ENCODE measurements at places on chromosomes 7 and 10.

DNA sequence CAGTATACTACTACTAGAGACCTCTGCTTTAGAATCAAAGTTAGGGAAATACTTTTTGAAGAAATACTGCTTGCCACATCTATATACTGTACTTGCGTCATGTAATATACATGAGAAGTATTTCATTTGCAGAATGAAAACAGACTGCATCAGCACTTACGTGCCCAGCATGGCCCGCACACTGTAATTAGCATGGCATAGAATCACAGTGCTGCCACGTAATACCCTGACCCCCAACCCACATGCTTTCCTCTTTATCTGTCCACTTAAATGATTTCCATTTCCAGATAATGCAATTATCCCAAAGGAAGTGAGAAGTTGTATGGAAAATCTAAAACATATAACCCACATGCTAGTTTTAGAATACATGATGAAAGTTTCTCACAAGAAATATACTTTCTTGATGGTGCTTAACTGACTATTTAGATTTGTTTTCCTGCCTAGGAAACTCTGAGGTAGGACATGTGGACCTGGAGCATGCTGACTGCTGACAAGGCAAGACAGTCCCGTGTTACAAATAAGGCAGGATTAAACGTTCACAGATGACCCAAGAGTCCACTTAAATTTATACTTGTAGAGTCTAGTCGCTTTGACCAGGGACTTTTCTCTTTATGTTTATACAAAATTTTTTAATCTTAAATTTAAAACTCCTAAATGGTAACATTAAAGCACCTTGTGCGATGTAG, 12.6 kb downstream of the USP6NL start:
- DNase-seq: no peak

- no peak for DNase-seq
Observed at GRCh38 chr7:85287106-85287825, 100.4 kb upstream of the SEMA3D start.

- no peak for DNase-seq
Observed at GRCh38 chr7:90713628-90714027, 117.5 kb downstream of the CDK14 start.

GRCh38 chr10:66783316-66783715, 142.5 kb upstream of the LRRTM3 start:
- DNase-seq: no peak

Data from kidney capillary endothelial cell (primary cell).